Smooth muscle cell of the brain vasculature (primary cell): ENCODE measurements at places on chromosomes 4 and X.

GRCh38 chr4:130099105-130099504 is 1003.2 kb downstream of the C4orf33 start:
- no peak for DNase-seq

DNA sequence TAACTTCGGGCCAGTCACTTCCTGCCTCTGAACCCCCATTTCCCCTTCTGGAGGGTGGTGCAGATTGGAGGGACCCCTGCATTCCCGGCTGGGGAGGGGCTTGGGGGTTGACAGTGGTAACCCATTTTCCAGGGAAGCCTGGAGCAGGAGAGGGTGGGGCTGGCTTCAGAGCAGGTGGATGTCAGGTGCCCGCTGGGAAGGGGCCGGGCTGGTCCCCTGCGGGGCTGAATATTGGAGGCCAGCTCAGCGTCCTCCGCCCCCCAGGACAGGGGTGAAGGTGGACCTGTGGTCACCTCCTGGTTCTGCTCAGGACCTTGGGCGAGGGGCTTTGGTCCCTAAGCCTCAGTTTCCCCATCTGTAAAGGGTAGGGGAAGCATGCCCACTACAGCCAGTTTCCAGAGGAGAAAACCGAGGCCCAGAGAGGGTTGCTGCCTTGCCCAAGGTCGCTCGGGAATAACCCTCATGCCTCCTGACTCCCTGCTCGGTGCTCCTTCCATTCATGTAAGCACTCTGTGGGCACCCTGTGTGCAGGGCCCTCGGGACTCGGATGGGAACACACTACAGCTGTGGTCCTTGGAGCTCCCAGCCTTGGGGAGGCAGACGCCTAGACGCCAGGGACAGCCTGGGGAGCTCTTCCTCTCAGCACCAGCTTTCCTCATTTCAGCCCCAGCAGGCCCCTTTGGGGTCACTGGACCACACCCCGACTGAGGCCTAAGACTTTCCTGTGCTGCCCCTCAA is 683 bp downstream of the MAN2B2 start:
- DNase-seq, result no peak

GRCh38 chr4:70728091-70728490 is 6.3 kb downstream of the RUFY3 start:
- no peak for DNase-seq

DNA sequence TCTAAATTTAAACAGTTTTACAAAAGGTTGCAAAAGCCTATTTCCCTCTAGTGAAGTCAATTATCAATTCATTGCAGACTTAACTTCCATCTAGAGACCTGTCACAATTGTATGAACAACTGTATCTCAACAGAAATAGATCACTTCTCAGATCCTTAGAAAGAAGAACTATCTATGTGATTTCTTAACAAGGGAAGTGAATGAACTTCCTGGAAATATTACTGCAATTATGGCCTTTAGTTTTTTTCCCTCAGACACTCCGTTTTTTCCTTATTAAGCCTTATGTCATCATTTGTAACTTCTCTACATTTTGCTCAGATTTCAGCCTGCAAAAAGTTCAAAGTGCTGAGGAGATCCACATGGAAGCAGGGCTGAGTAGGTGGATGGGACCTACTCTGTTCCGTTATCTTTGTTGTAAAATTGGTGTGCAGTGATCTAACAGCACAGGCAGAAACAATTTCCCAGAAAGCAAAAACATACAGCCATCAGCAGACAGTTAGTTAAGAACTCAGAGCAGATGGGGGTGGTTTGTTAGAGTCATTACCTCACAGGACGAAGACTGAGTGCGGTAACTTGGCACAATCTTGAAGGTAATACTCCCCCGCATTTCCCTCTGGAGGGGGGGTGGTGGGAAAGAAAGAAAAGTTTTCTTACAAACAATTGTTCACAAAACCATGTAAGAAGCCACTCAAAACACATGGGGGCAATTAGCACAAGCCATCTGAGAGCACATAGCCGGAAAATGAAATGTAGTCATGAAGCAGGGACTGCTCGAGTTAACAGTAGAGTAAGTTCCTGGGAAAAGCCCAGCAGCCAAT is 112.3 kb downstream of the NYX start:
- peak; percentile 45 for DNase-seq

GRCh38 chr4:2803624-2804448 is 11.0 kb downstream of the SH3BP2 start:
- DNase-seq, result no peak

DNA sequence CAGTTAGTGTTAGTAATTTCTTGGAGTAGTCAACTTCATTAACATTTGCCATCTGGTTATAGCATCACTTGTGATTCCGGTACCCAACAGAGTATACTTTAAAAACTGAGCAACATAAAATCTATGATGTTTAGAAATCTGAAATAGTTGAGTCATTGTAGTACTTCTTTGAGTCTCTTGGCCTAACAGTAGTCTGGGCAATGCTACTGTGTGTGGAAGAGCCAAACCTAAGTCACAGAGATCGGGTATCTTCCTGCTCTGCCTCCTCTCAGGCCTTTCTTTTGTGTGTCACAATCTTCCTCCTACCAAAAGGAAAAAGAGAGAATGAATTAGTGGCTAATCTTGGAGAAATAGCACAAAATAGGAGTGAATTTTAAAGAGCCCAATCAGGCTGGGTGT is 25.5 kb downstream of the DCUN1D4 start:
- no peak for DNase-seq

DNA sequence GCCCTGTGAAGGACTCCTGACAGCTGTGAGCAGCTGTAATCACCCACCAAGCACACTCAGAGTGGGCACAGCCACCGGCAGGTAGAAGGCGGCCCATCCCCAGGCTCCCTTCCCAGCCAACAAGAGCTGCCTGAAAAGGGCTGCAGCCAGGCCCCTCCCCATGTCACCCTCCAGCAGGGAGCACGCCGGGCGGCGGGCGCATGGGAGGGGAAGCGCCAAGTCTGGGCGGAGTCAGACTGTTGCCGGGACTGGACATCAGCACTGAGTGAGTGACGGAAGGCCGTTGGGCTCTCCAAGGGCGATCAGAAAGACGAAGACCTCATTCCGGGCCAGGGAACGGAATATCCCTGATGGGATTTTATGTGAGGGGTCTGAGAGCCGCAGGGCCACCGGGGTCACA is 82.1 kb downstream of the PPP2R2C start:
- no peak for DNase-seq

- no peak for DNase-seq
Observed at GRCh38 chrX:130295519-130296296, 27.0 kb upstream of the ZNF280C start.

DNA sequence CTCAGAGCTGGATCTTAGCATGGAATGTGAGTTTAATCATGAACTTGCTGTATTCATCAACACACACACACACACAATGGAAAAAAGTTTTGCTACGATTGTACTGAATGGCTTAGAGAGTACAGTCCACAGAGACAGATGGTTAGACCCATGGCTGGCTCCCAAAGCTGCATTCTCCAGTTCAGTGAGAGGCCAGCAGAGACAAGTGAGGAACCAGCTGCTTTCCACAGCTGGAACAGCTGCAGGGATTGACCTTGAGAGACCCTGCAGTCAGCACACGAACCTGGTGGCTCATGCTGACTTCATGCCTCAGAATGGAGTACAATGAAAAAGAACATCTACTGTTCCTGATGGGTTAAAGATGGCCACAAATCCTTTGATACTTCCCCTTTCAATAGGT is 94.5 kb downstream of the DHX15 start:
- DNase-seq, result no peak

- DNase-seq, result no peak
Observed at GRCh38 chrX:118271775-118272174, 74.1 kb upstream of the WDR44 start.

DNA sequence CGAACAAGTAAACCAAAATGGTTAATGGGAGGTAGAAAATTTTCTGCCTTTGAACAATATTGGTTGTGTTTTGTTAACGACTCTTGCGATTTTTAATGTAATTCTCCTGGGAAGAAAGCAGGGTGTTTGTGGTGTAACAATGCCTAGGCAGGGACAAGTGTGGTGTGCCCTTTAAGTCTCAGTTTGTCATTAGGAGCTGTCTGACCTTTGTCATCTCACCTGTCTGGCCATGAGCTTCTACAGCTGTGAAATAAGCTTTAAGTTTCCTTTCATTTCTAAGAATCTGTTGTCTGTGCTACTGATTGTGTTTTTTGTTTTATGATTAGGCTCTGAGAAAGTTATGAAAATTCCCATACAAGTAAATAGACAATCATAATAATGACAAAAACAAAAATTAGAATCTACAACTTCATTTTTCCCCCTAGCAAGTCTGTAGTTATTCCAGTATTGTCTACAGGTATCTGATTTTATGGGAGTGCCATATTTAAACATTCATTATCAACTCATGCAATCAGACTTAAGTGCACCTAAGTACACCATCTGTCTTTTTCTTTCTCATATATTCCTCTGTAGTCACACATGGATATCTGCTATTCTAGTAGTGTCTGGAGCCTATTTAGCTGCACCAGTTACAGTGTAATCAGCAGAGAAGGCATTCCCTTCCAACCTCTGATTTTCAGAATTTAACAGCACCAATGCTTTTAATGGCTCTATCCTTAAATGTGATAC is 203.5 kb downstream of the PPARGC1A start:
- no peak for DNase-seq

DNA sequence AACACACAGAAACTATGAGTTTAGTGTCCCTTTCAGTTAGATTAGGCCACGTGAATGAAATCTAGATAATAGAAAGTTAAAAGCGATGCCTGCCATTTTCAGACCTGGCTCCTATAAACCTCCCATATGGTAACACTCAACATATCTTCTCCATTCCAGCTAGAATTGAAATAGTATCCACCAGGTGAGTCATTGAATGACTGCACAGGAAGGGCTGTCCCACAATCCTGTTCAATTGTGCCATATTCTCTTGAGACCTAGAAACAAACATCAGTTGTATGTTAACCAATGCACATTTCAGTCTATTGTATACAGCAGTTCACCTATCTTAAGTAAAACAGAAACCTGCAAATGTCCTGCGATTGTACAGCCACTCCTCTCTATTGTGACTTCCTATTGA is 659.3 kb upstream of the SLIT2 start:
- no peak for DNase-seq
